Activated CD4-positive, alpha-beta memory T cell treated with anti-CD3 and anti-CD28 coated beads, Interleukin-2, amount 10 ng/mL, durations not matched to agents 7 days and 5 days (primary cell): ENCODE measurements at places on chromosomes 1 and 21. TPM values are rescaled to one million over a fixed set of nuclear protein-coding genes. Genes with fewer than 3 reads are reported as not detected.

Gene IGFN1
- not detected for total RNA-seq

Gene TMEM125
- total RNA-seq = not detected

DNA sequence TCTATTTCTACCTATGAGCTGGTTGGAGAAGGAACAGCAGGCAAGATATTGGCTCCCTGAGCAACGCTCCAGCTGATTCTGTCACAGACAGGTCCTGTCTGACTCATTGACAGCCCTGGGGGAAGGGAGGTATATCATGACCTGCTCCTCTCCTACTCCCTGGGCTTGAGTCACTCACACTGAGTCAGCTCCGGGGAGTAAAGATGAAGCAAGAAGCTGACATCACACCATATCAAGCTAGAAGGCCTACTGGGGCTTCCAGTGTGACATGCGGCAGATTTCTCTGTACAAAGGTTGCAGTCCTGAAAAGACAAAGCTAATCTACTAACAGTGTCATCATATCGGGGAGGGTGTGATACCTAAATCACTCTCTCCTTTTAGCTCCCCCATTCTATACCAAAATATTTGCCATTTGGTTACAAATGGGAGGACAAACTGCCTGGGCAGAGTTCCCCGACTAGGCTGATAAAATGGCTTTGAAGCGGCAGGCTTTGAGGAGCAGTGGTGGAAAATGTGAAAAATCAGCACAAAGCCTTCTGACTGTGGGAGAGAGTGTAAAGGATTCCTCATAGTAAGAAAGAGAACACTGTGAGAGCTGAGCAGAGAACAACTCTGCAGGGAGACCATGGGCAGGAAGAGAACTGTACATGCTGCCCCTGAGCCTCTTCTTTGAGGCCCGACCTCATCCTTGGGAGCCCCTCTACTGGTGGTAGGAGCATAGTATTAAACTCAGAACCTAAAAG is 15.5 kb downstream of the PI4KB start:
- peaks cover 70% of the 10 kb centered on the region for H3K36me3 ChIP-seq
- H3K27ac ChIP-seq = peak overlapping the region; percentile 86
- H3K27me3 ChIP-seq = no peaks in the 10 kb centered on the region
- DNase-seq = peak; percentile 80
- H3K4me3 ChIP-seq = no peak overlapping the region
- H3K4me1 ChIP-seq = peaks cover 23% of the 10 kb centered on the region

DNA sequence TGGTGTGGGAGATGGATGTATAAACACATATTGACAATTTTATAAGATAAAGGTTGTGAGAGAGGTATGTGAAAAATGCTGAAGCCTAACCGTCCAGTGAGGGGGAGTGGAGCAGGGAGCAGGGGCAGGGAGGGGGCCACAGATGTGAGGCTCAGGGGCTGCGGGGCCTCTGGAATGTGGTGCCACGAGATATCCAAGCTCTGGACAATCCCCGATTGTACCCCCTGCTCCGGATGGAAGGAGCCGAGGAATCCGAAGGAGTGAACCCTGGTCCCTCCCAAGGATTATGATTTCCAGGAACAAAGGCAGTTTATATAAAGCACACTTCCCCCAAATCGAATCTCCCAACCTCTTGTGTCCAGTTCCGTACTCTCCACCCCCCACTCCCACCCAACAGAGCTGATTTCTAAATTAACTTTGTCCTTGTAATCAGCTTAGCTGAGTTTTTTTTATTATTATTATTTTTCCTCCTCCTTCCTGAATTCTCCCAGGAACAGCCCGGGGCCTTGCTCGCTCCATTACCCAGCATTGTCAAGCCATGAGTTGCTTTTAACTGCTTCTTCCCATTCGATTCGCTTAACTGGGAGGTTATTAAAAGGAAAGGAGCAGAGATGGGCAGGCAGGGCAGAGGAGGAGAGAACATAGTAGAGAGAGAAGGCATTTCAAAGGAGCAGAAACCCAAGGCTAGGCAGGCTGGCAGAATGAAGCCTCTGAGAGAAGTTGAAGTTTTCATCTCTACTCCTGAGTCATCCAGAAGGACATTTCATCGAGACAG is 9.4 kb downstream of the KIRREL1 start:
- peaks cover 18% of the 10 kb centered on the region for H3K27me3 ChIP-seq
- no peaks in the 10 kb centered on the region for H3K4me1 ChIP-seq
- H3K27ac ChIP-seq = no peak overlapping the region
- H3K36me3 ChIP-seq = no peaks in the 10 kb centered on the region
- H3K4me3 ChIP-seq = no peak overlapping the region

GRCh38 chr1:173190101-173190936 is 16.8 kb downstream of the TNFSF4 start:
- DNase-seq = no peak
- no peak overlapping the region for H3K4me3 ChIP-seq
- H3K27ac ChIP-seq = no peak overlapping the region
- no peaks in the 10 kb centered on the region for H3K36me3 ChIP-seq
- H3K4me1 ChIP-seq = peaks cover 5% of the 10 kb centered on the region
